ENCODE measurements at places on chromosomes 1 and 21.
A peak's percentile ranks its signal among the peaks of the same experiment; 100 is the strongest.

DNA sequence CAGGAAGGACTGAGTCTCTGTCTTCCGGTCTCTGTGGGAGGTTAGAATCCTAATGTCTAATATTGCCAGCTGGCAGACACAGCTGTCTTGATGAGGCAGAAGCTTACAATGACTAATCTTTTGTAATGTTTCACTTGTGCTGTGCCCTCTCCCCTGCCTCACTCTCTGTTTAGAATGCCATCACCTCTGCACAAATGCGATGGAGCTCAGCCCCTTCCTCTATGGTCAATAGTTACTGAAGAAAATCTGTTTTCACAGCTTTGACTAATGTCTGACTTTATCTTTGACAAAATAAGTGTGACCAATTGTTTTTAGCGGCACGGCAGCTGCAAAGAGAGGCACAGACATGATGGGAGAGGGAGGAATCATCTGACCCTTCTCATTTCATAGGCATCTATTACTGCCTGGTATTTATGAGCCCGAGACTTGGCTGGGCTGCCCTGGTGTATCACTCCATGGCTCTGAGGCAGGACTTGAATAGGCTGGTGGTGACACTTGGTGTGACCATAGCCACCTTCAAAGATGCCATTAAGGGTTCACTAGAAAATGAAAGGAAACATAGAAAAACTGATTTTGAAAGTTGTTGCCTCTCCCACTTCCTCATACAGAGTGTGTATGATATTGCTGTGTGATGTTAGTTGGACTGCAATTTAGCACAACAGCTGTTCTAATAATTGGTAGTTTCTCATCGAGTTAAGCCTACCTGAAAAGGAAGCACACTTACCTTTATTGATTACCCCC is 163.2 kb upstream of the NBPF11 start:
- H3K36me3 ChIP-seq = peaks cover 7% of the 10 kb centered on the region
- no peak for DNase-seq
- peaks cover 36% of the 10 kb centered on the region for H3K4me1 ChIP-seq
- no peak overlapping the region for H3K27ac ChIP-seq
- H3K4me3 ChIP-seq = no peak overlapping the region

GRCh38 chr1:224267925-224268324 is 62.0 kb downstream of the NVL start:
- H3K36me3 ChIP-seq = peaks cover 54% of the 10 kb centered on the region
- no peak overlapping the region for H3K4me3 ChIP-seq
- H3K27me3 ChIP-seq = no peaks in the 10 kb centered on the region
- DNase-seq = no peak

DNA sequence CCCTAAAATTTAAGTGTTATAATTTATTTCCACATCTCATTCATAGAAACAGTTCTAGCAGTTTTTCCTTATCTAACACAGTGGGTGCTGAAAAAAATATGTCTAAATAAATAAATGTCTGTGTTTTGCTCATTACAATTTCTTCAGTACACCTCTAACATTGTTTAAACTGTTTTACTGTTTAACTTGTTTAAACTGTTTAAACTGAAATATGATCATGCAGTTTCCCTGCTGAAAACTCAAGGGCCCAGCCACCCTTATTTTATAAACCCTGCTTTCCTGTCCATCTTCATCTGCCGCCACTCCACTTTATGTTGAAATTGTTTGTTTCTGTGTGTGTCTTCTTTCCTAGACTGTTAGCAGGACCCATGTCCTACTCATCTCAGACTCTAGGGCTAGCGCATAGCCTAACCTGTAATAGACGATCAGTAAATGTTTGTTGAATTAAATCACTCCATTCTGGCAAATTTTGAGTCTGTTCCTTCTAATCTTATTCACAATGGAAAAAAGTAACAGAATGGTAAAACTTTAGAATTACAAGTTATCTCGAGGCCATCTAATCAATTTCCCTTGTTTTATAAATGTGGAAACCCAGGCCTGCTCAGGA is 9.4 kb upstream of the PIK3C2B start:
- no peak overlapping the region for H3K4me3 ChIP-seq
- peaks cover 43% of the 10 kb centered on the region for H3K4me1 ChIP-seq
- no peak overlapping the region for H3K27ac ChIP-seq
- H3K36me3 ChIP-seq = peaks cover 7% of the 10 kb centered on the region
- no peak for DNase-seq

DNA sequence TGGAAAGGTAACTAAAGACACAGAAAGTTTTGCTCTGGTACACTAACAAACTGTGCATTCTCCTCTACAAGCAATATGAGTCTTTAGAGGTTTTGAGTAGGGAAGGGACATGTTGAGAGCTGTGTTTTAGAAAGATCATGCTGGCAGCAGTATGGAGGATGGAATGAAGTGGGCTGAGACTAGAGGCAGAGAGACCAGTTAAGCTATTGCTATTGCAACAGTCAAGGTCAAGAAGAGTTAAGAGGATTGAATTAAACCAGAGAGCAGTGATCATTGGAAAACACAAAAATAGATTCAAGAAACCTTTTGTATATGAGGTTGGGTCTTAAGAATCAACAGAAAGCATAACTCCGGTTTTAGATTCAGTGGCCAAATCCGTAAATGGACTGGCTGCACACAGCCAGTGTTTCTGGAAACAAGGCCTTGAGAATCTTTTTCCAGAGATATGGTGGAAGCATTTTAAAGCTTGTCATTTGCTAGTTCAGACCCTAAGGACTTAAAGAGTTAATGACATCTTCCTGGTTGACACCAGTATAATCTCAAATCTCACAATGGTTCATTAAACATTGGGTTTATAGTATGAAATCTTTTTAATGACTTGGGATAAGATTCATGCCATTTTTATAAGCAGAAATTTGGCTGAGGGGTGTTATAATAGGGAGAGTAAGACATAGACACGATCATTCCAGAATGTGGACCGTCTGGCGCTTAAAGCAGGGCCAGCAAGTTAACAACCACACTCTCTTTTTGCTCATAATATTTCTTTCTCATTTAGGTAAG is 177.9 kb downstream of the NR5A2 start:
- H3K27ac ChIP-seq = no peak overlapping the region
- no peaks in the 10 kb centered on the region for H3K36me3 ChIP-seq
- peaks cover 22% of the 10 kb centered on the region for H3K27me3 ChIP-seq
- H3K4me1 ChIP-seq = peaks cover 2% of the 10 kb centered on the region
- no peak overlapping the region for H3K4me3 ChIP-seq
- DNase-seq = no peak

DNA sequence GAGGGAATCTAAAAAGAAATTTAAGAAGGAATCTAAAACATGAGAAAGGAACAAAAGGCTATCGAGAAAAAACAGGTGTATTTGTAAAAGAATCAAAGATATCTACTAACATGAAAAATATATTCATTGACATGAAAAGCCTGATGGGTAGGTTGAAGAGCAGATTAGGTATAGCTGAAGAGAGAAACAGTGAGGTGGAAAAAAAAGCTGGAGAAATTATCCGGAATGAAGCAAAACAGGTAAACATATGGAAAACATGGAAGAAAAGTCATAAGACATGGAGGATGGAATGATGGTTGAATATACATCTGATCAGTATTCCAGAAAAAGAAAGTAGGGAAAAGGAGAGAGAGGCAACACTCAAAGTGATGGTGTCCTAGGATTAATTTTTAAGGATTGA is 9.6 kb downstream of the EVA1C start:
- H3K4me3 ChIP-seq = no peak overlapping the region
- H3K36me3 ChIP-seq = no peaks in the 10 kb centered on the region
- no peaks in the 10 kb centered on the region for H3K27me3 ChIP-seq
- H3K4me1 ChIP-seq = no peaks in the 10 kb centered on the region
- DNase-seq = no peak
- no peak overlapping the region for H3K27ac ChIP-seq

DNA sequence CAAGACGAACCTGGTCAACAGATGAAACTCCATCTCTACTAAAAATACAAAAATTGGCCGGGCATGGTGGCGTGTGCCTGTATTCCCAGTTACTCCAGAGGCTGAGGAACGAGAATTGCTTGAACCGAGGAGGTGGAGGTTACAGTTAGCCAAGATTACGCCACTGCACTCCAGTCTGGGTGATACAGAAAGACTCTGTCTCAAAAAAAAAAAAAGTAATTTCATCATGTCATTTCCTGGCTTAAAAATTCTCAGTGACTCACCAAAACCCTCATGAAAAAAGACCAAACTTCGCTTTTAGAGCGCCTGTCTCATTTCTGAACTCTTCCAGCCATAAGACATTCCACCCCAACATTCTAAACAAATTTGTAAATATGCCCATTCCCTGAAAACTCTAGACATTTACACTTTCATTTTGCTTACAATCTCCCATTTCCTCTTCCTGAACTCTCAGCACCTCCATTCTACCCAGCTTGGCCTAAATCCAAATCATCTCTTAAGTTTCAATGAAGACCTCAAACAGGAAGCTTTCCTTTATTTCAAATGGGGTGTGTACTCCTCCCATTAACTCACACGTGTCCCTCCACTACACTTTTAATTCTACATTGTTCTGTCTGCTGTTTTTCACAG is 50.5 kb upstream of the PRRC2C start:
- peaks cover 10% of the 10 kb centered on the region for H3K4me1 ChIP-seq
- H3K27ac ChIP-seq = peak overlapping the region; percentile 54
- H3K36me3 ChIP-seq = no peaks in the 10 kb centered on the region
- DNase-seq = no peak
- H3K27me3 ChIP-seq = no peaks in the 10 kb centered on the region

DNA sequence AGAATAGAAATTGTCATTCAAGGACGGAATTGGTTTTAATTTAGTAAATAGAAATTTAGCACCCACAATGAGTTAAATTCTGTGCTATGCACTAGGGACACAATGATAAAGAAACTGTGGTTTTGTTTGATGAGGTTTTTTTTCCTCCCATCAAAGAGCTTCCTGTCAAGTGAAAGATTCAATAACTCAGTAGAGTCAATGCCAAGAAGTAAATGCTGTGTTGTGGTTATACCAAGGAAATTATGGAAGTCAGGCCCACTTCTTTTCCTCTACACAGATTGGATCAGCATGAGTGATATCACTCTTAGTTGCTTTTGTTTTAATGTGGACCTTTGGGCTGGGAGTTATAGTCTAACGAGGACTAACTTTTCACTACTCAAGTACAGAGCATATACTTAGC is 1269.6 kb upstream of the ADGRL2 start:
- H3K4me1 ChIP-seq = no peaks in the 10 kb centered on the region
- DNase-seq = no peak
- no peaks in the 10 kb centered on the region for H3K27me3 ChIP-seq
- no peak overlapping the region for H3K27ac ChIP-seq
- no peak overlapping the region for H3K4me3 ChIP-seq

DNA sequence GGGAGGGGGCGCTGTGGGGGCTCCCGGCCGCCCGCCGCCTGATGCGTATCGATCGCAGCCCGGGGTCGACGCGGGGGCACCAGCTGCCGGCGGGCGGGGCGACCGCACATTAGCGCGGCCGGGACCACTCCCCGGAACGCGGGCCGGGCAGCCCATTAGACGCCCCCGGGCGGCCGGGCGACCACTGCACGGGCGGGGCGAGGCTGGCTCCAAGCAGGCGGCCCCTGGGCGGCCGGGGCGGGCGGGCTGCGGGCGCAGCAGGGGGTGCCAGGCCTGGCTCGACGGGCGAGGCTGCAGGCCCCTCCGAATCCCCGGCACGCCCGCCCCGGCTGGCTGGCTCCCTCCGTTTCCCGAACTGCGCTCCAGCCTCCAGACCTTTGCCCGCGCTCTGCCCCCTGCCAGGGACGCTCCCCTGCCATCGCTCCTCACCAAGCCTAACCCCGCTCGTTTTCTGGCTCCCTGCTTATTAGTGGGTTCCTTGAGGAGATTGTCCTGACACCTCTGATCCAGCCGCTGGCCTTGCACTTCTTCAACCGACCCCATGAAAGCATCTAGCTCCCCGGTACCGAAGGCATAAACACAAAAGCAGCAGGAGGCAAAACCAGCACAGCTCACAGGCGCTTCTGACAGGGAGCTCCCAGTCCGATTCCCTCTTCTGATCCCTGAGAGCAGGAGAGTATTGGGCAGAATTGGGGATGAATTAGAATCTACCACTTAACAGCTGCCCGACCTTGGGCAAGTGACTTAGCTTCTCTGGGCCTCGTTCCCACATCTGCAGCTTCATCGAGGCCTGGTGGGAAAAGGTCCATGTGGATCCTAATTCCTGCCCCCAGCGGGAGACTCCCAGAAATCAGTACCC is 92.6 kb upstream of the CASZ1 start:
- H3K27ac ChIP-seq = no peak overlapping the region
- no peaks in the 10 kb centered on the region for H3K36me3 ChIP-seq
- H3K4me1 ChIP-seq = no peaks in the 10 kb centered on the region
- H3K27me3 ChIP-seq = peaks cover 49% of the 10 kb centered on the region

Measured in activated CD4-positive, alpha-beta memory T cell treated with anti-CD3 and anti-CD28 coated beads, Interleukin-2, amount 10 ng/mL, durations not matched to agents 7 days and 5 days (primary cell).